ENCODE measurements at places on chromosomes 2 and 18. TPM values are rescaled to one million over a fixed set of nuclear protein-coding genes. Genes with fewer than 3 reads are reported as not detected.
A peak's percentile ranks its signal among the peaks of the same experiment; 100 is the strongest.

- H3K4me3 ChIP-seq = peak overlapping the region; percentile 77
- DNase-seq = peak; percentile 80
- H3K36me3 ChIP-seq = no peaks in the 10 kb centered on the region
- peaks cover 15% of the 10 kb centered on the region for H3K27me3 ChIP-seq
- peak overlapping the region; percentile 83 for H3K27ac ChIP-seq
These were observed 80.7 kb upstream of the LDLRAD4 start for GRCh38 chr18:13137670-13138419.

DNA sequence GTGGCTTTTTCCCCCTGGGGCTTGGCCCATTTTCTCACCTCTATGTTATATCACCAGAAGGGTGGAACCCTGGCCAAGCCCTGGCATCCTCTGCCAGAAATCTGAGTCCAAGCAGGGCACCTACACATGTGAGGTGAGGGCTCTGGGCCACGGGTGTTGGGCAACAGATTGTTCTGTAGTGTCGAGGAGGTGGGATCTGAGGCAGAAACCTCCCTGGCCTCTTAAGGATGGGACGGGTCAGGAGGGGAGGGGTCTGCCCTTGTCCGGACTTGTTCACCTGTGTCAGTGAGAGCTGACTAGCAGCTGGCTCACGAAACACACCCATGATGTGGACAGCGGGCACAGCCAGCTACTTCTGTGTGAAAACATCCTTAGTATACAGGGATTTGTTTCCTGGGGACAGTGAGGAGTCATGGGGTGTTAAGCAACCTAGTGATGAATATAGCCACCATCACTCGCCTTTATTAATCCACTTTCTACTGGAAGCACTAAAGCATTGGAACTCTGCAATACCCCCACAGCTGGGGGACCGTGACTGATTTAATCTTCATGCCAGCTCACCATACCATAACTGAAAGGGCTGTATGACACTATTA is 35.6 kb downstream of the EPAS1 start:
- H3K27me3 ChIP-seq = no peaks in the 10 kb centered on the region
- H3K4me1 ChIP-seq = peaks cover 97% of the 10 kb centered on the region
- H3K36me3 ChIP-seq = peaks cover 4% of the 10 kb centered on the region
- peak overlapping the region; percentile 73 for H3K27ac ChIP-seq

DNA sequence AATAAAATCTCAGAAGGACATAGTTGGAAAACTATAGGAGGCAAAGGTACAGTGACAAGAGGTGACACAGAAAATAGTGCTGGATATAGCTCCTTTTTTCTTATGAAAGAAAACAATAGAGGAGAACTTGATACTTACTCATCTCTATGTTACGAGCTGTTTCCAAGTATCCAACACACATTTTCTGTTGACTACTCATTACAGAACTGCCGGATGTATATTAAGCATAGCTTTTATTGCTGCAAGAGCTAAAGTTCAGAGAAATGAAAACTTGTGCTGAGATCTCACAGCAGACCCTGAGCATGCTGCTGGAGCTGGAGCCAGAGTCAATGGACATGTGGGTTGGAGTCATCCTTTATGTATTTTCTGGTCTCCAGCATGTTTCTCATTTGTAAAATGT is 210.0 kb upstream of the NT5C1B start:
- no peaks in the 10 kb centered on the region for H3K4me1 ChIP-seq
- H3K4me3 ChIP-seq = no peak overlapping the region
- no peak for DNase-seq
- no peaks in the 10 kb centered on the region for H3K27me3 ChIP-seq

GRCh38 chr2:33011373-33011772 is 64.6 kb downstream of the LTBP1 start:
- no peak for DNase-seq
- H3K27me3 ChIP-seq = no peaks in the 10 kb centered on the region
- H3K4me3 ChIP-seq = no peak overlapping the region
- no peaks in the 10 kb centered on the region for H3K36me3 ChIP-seq

- DNase-seq = no peak
- no peak overlapping the region for H3K27ac ChIP-seq
- no peaks in the 10 kb centered on the region for H3K36me3 ChIP-seq
These were observed 568.9 kb upstream of the ACVR2A start for GRCh38 chr2:147275943-147276342.

- H3K4me1 ChIP-seq = peaks cover 23% of the 10 kb centered on the region
- no peak overlapping the region for H3K4me3 ChIP-seq
- H3K36me3 ChIP-seq = peaks cover 9% of the 10 kb centered on the region
- H3K27ac ChIP-seq = peak overlapping the region; percentile 31
These were observed 15.5 kb downstream of the MAP3K20 start for GRCh38 chr2:173090973-173091660.

DNA sequence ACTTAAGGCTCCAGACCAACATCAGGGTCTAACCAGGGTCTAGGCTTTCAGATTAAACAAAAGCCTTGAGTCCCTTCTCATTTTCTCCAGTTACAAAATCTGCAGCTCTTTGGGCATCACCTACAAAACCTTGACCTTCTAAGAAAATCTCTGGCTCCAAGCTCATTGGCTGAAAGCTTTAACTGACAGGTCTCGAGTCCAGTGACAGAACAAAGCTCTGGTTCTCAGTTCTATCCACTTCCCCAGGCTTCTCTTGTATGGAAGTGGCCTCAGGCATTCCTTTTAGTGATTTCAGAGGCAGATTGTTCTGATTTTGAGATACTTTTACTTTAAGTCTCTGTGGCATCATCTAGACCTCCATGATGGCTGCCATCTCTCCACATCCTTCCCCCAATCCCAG is 11.3 kb downstream of the SIX2 start:
- no peak overlapping the region for H3K4me3 ChIP-seq
- H3K27me3 ChIP-seq = peaks cover 79% of the 10 kb centered on the region
- H3K4me1 ChIP-seq = peaks cover 15% of the 10 kb centered on the region
- DNase-seq = no peak
- no peak overlapping the region for H3K27ac ChIP-seq
- H3K36me3 ChIP-seq = no peaks in the 10 kb centered on the region

RAD51AP2 gene
- not detected for total RNA-seq
